Left lung (tissue), 14 donors: ENCODE measurements at places on chromosomes 1 and 21. TPM values are rescaled to one million over a fixed set of nuclear protein-coding genes. Genes with fewer than 3 reads are reported as not detected.

DNA sequence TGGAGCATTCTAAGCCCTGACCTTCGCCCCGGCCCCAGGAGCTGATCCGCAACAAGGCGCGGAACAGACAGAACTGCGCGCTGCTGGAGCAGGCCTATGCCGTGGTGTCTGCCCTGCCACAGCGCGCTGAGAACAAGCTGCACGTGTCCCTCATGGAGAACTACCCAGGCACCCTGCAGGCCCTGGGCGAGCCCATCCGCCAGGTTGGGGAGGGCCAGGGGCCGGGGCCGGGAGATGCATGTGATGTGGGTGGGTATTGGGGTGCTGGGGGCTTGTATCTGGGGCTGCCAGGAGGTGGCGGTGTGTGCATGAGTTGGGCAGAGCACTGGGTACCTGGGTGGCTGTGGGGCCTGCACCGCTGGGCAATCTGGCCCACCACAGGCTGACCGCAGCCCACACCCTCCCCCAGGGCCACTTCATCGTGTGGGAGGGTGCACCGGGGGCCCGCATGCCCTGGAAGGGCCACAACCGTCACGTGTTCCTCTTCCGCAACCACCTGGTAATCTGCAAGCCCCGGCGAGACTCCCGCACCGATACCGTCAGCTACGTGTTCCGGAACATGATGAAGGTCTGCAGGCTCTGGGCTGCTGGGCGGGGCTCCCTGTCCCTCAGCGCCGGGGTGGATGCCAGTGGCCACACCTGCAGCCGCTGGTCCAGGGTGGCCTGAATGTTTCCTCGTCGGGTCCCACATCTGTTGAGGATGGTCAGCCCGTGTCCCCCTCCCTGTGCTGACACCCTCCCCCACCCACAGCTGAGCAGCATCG is 65.8 kb downstream of the TRIM11 start:
- DNase-seq, result no peak

DNA sequence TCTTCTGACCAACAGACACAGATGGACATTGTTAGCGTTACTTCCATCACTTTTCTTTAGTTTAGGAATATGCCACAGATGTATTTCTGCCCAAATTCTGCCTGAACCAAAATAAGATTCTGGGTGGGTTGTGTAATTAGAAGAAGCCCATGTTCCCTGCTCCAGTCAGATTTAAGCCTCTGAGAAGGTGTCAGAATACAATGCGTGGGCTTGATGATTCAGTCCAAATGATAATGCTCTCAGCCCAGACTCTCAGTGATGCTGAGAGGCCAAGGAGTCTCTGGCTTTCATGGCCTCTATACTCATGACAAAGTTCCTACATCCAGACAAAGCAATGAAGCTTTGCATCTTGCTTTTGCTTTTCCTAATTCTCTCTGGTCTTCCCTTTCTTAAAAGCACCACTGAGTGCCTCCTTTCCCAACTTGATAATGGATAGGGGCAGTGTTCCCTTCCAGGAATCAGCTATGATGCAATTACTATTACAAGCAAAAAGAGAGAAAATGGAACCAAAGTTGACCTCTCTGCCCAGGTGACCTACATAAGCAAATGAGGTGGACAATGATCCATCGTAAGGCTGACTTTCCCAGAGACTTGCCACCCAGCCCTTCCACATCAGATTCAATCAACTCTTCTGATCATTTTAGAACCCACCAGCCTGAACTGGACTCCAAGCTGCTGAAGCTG is 8.8 kb downstream of the SEC16B start:
- no peak for DNase-seq

- no peak for DNase-seq
These were observed 497.4 kb downstream of the DISC1 start for GRCh38 chr1:232123775-232124659.

SHISA4 gene
- 20.8 TPM for polyA plus RNA-seq

GRCh38 chr1:54495954-54496353 is 52.1 kb upstream of the ACOT11 start:
- no peak for DNase-seq

DNA sequence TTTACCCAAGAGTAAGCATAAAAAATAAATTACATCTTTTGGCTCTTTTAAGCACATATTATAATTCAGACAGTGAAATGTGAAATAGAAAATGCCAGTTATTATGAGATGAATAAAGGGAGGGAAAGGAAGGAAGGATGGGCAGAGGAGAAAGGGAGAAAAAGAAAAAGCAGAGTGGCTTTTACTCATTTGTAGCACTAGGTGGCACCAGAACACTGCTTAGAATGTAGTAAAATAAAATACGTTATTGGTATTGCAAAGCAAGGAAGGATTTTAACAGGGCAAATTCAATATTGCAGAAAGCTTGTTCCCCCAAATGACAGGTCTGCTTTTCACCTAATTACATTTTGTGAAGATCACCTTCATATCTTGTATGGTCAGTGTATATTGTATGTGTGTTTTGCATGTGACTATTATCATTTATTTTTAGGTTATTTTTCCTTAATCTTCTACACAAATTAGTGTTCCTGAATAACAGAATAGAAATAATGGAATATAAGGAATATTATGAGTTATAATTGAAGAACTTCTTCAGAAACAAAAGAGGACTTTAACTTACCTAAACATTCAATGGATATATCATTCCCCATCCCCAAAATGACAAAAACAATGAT is 9.1 kb upstream of the PCNX2 start:
- peak; percentile 25 for DNase-seq

S100A5 gene
- polyA plus RNA-seq, result 0.18 TPM

LCE3E gene
- not detected for polyA plus RNA-seq

DNA sequence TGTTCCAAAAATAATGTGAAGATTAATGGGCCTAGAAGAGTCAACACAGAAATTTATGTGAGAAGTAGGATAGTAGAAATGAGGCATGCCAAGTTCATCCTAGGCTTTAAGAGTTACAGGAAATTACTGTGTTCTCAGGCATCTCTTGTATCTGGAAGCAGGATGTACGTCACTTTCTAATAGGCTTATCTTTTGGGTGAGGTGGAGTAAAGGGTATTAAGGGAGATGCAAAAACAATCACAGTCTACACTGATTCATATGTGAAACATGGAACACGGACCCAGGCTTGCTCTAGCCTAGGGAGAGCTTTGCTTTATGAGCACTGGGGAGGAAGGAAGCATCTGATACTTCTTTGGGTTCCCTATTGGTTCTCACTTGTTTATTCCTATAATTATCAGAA is 84.5 kb upstream of the RGS4 start:
- DNase-seq, result no peak

DNA sequence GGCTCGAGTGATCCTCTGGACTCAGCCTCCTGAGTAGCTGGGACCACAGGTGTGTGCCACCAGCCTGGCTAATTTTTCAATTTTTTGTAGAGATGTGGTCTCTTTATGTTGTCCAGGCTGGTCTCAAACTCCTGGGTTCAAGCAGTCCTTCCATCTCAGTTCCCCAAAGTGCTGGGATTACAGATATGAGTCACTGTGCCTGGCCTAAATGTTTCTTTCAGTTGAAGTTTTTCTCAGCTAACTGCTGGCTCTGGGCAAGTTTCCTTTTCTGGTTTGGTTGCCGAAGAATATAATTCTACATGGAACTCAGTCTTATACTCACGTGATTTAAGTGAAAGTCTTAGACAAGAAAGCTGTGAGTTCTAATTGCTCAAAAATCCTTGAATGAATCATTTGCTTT is 57.0 kb downstream of the SASS6 start:
- DNase-seq, result no peak

GRCh38 chr1:246705368-246705767 is 18.8 kb upstream of the SCCPDH start:
- no peak for DNase-seq

- DNase-seq, result peak; percentile 69
These were observed 12.6 kb downstream of the PIGP start for GRCh38 chr21:37060296-37060695.

- DNase-seq, result peak; percentile 76
These were observed 48.2 kb downstream of the PRDM15 start for GRCh38 chr21:41830764-41831452.

GRCh38 chr1:210291786-210292230 is 36.9 kb upstream of the HHAT start:
- no peak for DNase-seq

CASQ2 gene
- 0.93 TPM for polyA plus RNA-seq

HSPB7 gene
- 1.5 TPM for polyA plus RNA-seq

DNA sequence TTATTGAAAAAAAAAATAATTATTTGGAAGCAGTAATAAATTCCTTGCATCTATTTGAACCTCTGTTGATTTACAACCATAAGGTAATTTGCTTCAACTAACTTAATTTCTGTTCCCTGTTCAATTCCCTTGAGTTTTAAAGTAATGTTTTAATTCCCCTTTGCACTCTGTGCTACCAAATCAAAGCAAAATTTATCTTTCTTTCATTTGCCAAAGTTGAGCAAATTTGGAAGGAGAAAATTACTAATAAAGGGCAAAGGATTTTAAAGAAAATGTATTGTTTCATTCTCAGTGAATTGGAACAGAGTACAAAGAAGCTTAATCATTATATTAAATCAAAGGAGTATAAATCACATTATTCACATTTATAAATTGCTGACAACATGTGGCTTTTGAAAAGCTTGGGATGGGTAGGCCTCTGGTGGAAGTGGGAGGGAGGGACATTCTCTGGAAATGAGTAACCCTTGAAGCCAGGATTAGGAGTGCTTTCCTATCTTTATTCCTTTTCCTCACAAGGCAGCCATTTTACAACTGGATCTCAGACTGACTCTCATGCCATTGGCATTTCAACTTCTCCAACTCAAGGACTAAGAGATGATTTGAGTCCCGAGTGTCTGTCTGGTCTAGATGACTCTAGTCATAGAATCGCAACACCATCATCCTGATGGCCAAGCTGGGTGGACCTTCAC is 331.6 kb upstream of the DUSP10 start:
- DNase-seq, result no peak

DNA sequence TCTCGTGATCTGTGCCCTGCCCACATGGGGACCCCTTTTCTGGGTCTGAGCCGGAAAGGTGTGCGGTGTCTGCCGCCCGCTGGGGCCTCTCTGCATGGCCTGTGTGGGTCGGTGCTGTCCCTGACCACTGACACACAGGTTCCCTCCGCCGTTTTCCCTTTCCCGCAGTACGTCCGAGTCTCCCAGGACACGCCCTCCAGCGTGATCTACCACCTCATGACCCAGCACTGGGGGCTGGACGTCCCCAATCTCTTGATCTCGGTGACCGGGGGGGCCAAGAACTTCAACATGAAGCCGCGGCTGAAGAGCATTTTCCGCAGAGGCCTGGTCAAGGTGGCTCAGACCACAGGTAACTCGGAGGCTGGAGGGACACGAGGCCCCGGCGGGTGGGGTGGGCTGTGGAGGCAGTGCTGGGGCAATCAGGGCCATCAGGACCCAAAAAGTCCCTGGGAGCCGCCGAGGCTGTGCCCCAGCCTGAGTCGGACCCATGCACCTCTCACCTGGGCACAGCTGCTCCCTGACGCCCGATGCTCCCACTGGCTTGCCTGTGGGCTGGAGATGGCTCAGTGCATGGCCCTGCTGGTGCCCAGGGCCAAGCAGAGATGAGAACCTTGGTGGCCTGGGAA is 13.3 kb downstream of the TRPM2 start:
- DNase-seq, result no peak

- no peak for DNase-seq
These were observed 6.0 kb downstream of the RAVER2 start for GRCh38 chr1:64750875-64751274.

ADAMTSL4 gene
- 13.0 TPM for polyA plus RNA-seq

FAM177B gene
- polyA plus RNA-seq, result 0.57 TPM

DNA sequence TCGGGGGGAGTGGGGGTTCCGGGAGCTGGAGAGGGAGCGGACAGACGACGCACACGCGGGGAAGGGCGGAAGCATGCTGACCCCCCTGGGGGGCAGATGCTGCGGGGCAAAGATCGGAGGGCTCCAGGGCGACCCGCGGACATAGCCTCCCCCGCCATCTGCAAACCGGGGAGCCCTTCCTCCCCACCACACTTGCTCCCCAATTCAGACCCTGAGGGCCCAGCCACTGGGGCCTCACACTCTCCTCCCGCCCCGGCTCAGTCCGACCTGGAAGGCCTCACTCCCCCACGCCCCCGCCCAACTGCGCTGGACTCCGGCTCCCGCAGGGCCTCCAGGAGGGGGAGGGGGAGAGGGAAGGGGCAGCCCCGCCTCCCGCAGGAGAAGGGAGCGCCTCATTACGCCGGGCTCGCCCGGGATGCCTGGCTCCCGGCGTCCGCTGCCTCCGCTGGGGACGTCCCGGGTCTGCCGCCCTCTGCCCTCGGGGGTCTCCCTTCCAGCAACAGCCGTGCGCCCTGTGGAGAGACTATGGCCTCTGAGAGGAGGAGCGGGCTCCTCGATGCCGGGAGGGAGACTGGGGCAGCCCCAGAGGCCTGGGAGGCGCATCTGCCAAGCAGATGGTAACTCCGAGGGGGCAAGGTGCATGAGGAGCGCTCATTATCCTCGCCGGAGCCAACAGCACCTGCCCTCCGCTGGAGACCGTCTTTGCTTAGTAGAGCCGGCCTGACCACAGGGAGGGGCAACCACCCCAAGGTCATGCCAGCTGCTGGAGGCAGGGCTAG is 636 bp upstream of the CAMK2N1 start:
- peak; percentile 80 for DNase-seq

GRCh38 chr21:44801468-44802395 is at the start of gene UBE2G2:
Gene UBE2G2, minus strand, starts transcription at chr21:44801820. Its CDS starts 72 bp downstream, at chr21:44801748.
- peak; percentile 78 for DNase-seq

DNA sequence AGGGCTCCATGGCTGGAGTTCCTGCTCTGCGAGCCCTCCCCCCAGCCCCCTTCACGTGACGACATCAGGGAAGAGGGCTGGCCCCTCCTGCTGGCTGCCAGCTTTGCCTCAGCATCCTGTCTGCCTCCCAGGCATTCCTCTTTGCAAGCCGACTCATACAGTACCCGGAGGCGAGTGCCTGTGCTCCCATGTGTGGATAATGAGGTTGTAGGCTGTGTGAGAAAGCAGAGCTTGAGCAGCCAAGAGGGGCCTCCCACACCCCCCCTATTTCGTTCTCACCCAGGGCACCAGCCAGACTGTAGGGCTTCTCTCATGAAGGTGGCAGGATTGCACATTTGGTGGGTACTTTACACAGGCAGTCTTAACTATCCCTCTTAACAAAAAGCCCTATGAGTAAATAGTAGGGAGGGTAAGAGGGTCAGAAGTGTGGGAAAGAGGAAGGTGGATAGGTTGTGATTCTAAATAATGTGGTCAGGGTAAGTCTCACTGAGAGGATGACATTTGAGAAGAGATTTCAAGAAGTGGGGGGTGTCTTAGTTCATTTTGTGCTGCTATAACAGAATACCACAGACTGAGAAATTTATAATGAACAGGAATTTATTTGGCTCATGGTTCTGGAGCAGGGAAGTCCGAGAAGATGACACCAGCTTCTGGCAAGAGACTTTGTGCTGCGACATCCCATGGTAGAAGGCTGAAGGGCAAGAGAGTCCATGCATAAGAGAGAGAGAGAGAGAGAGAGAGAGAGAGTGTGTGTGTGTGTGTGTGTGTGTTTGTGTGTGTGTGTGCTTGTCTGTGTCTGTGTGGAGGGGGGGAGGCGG is 113.5 kb downstream of the OMA1 start:
- peak; percentile 61 for DNase-seq
